Pulmonary artery endothelial cell (primary cell): ENCODE measurements at places on chromosomes 2 and 18. TPM values are rescaled to one million over a fixed set of nuclear protein-coding genes. Genes with fewer than 3 reads are reported as not detected.

TGOLN2 gene
- 132 and 163 TPM in 2 replicates for total RNA-seq

BOLL gene
- not detected in 2 replicates for total RNA-seq

CPO gene
- not detected in 2 replicates for total RNA-seq

CYS1 gene
- 0.04 and 0.07 TPM in 2 replicates for total RNA-seq

B3GNT7 gene
- 0.26 and 0.49 TPM in 2 replicates for total RNA-seq

SERPINB4 gene
- total RNA-seq = not detected in 2 replicates
